A549 treated with GW870086 at 1 μM for 4 hours (cell line): ENCODE measurements at places on chromosomes 7 and 10. TPM values are rescaled to one million over a fixed set of nuclear protein-coding genes. Genes with fewer than 3 reads are reported as not detected.

Gene LIPK
- total RNA-seq = not detected in 5 replicates

Gene MMRN2
- total RNA-seq = 0.63 to 1.9 TPM (median 0.89 TPM) in 5 replicates

Gene GPR15LG
- total RNA-seq = not detected in 5 replicates

Gene FGFBP3
- 2.3 to 2.7 TPM (median 2.6 TPM) in 5 replicates for total RNA-seq

Gene ACHE
- 2.2 to 3.0 TPM (median 2.8 TPM) in 5 replicates for total RNA-seq

Gene SLC35G1
- 7.1 to 9.7 TPM (median 8.9 TPM) in 5 replicates for total RNA-seq

Gene SPDYE3
- total RNA-seq = not detected in 5 replicates
